Activated T-cell treated with anti-CD3 and anti-CD28 coated beads for 1 hour (primary cell): ENCODE measurements at places on chromosomes 12 and 14.

- DNase-seq, result no peak
Observed at GRCh38 chr12:39440781-39441180, 2.1 kb downstream of the KIF21A start.

DNA sequence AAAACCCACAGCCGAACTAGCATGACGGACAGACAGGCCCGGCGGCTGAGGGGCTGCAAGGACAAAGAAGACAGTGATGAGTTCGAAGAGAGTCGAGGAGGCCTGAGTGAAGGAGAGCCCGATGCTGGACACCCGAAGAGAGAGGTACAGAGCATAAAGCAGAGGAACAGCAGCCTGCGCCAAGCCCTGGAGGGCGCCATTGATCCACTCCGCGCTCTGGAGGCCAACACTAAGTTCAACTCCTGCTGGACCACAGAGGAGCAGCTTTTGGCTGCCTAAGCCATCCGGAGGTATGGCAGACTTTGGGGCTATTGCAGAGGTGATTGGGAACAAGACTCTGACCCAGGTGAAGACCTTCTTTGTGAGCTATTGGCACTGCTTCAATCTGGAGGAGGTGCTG lies 7.8 kb upstream of the PLXNC1 start:
- no peak for DNase-seq

GRCh38 chr14:102652194-102652593 lies 59.7 kb downstream of the RCOR1 start:
- no peak for DNase-seq

DNA sequence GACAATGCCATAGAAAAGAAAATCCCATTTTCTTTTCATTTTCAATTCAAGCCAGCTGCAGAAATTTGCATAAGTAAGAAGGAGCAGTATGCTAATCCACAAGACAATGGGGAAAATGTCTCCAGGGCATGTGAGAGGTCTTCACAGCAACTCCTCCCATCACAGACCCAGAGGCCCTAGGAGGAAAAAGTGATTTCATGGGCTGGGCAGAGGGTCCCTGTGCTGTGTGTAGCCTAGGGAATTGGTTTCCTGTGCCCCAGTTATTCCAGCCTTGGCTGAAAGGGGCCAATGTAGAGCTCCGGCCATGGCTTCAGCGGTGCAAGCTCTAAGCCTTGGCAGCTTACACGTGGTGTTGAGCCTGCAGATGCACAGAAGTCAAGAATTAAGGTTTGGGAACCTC lies 211.4 kb downstream of the CCDC59 start:
- no peak for DNase-seq

- DNase-seq, result no peak
Observed at GRCh38 chr14:50064993-50065392, 51.4 kb downstream of the VCPKMT start.

DNA sequence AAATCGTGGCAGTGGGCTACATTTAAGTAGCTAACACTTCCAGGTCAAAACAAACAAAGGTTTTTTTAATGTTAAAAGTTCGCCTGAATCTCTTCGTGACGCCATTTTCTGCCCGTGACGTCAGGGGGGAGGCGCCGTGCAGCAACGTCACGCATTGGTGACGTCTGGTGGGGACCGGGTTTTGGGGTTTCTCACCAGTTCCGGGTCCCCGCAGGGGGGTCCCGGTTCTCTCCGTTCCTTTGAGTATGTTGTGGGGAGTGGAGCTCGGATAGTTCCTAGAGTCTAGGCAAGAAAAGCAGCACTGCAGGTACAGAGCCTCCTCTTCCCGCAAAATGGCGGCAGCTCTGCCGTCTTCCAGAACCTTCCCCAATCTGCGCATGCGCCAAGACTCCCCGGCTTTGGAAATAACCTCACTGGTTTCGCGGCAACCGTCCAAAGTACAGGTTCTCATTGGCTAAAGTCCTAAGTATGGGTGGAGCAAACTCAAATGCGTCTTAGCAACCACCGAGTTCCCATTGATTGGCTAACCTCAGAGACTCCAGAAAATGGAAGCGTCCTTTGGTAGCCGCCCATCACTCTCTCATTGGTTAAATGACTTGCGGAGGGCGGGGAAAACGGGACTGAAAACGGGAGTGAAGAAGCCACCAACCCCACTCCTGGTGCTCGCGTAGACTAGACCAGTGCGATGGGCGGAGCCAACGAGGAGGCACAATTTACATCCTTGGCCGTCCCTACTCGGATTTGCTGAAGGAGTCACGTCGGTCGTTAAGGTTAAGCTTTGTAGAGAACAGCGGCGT lies at the start of gene RBM23:
Gene RBM23 (minus strand): TSS at position 346 of the 797 bp plus-strand sequence.
- peak; percentile 100 for DNase-seq

GRCh38 chr14:92456215-92457015 lies 57.2 kb upstream of the RIN3 start:
- no peak for DNase-seq

DNA sequence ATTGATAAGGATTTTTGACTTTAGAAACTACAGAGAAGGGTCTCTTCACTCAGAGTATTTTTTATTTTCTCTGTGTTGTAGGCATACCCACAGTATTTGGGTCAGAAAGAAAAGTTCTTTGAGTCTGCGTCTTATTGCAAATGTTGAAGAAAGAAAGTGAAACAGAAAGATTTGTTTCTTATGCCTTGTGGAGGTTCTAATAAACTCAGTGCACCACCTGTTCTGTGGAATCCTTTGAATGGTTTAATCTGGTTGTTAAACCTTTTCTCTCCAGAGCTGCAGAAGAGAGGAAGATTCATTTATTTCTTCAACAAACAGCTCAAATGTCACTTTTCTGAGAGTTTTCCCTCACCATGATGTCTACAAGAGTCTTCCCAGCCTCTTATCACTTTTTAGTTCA lies 146.6 kb upstream of the PLEKHG7 start:
- no peak for DNase-seq

DNA sequence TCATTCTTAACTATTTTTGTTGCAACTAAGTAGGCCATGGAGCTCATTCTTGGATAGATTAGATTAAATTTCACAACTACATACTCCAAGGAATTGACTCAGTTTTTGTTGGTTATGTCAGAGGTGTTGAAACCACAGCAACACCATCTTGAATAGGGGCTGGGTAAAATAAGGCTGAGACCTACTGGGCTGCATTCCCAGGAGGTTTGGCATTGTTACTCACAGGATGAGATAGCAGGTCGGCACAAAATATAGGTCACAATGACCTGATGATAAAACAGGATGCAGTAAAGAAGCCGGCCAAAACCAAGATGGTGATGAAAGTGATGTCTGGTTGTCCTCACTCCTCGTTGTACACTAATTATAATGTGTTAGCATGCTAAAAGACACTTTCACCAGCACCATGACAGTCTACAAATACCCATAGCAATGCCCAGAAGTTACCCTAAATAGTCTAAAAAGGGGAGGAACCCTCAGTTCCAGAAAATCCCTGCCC lies 20.9 kb downstream of the DMAC2L start:
- no peak for DNase-seq

DNA sequence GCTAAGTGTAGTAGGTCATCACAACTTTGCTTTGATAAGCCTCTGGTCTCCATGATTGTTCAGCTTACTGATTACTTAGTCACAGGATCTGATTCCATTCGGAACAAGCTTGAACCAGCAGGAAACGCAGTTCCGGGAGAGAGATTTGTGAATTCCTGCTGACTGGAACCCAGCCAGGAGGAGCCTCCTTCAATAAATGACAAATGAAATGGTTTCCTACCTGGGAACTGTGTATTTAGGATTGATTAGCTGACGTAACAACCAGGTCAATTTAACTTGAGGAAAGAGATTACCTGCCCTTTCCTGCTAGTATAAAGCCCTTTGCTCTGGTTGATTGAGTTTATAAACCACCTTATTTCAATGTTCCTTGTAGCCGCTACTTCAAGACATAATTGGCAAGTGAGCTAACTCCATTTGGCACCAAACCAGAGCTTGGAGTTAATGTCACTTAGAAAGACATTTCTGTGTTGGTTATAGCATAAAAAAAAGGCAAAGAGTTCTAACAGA lies 35.1 kb upstream of the KCNH3 start:
- DNase-seq, result no peak

DNA sequence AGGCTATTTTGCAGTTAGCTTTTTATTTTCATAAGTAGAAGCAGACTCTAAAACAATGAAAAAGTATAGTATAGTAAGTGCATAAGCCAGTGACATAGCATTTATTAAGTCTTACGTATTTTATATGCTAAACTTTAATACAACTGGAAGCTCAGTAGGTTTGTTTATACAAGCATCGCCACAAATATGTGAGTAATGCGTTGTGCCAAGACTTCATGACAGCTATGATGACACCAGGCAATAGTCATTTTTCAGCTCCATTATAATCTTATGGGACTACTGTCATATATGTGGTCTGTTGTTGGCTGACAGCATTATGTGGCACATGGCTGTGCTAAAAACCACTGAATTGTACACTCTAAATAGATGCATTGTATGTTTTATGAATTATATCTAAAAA lies 40.3 kb downstream of the SLC38A2 start:
- DNase-seq, result no peak

DNA sequence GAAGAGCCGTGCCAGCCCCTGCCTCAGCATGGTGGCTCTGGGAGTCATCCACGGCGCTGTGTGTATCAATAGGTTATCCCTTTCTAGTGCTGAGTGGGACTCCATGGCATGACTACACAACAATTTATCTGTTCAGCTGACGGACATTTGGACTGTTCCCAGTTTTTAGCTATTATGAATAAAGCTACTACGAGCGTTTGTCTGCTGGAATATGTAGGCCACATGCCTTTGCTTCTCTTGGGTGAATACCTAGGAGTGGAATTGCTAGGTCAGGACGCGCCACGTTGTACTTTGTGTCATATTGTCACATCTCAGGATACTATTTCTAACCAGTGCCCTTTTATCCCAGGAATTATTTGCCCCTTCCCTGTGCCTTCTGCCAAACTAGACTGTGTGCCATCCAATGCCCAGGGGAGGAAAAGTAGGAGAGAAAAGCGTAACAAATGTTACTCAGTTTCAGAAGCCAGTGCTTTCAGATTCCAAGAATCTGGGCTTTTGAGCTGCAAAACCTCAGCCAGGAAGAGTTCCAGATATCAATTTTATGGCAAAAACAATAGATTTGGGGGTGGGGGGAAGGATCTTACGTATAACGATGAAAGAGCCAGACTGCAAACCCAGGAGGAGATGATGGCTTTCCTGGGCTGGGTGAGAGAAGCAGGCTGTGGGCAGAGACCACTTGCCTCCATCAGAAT lies 62.5 kb upstream of the NCOR2 start:
- no peak for DNase-seq

GRCh38 chr12:43980627-43981191 lies 144.8 kb downstream of the TMEM117 start:
- no peak for DNase-seq

DNA sequence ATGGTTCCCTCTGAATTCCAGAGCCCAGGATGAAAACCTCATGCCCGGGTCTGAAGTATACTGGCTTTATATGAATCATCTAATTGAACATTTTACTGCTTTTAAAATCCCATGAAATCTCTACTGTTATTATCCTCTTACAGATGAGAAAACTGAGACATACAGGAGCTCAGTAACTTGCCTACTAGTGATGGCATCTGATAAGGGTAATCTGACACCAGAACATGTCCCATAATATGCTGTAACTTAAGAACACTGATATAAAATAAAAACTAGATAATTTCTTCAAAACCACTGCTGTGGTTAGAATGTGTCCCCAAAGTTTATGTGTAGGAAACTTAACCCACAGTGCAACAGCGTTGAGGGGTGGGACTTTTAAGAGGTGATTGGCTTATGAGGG lies 219.6 kb upstream of the TMTC1 start:
- DNase-seq, result no peak

DNA sequence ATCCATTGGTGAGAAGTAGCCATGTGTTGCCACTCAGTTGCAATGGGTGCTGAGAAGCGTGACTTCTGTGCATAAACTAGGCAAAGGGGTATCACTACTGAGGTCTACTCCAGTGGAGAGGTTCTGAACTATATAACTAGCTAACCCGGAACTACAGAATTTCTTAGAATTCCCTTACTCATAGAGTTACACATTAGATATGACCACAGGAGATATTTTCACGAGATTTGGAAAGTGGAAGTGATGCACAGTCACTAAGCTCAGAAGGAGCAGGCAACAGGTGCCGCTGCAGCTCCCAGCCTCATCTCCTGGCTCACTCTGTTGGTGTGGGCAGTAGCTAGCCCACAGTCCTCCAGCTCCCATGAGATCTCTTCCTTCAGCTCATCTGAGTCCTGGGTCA lies 136.6 kb downstream of the SSPN start:
- no peak for DNase-seq

DNA sequence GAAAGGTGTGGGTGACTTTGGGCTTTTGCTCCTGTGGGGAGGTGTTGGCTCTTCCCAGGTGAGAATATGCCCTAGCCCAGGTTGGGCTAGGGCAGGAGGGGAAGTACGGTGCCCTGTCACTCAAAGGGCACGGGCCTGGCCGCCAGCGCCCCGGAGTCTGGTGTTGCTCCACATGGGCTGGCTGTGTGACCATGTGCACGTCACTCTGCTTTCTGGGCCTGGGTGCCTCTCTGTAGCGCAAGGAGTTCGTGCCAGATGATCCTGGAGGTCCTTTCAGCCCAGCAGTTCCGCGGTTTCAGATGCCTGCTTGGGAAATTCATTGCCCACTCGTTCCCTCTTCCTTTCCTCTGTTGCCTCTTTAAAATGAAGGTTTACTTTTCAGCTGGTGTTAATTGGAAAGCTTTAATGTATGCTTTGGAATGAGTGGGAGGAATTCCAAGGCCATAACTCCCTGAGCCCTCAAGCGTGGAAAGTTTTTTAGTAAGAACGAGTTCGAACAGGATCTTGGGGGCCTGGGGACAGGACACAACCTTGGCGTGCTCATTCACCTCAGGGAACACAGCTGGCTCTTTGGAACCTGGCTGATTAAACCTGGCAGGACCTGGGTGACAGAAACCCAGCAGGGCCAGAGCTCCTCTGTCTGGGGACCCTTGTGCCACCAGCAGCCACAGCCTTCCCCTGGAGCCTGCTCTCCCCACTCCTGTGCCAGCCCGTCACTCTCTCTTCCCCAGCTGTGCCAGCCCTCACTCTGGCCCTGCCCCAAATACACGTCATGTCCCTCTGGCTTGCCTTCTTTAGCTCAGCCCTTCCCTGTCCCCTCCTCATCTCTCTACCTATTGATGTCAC lies 42.8 kb downstream of the TSPAN9 start:
- DNase-seq, result no peak

DNA sequence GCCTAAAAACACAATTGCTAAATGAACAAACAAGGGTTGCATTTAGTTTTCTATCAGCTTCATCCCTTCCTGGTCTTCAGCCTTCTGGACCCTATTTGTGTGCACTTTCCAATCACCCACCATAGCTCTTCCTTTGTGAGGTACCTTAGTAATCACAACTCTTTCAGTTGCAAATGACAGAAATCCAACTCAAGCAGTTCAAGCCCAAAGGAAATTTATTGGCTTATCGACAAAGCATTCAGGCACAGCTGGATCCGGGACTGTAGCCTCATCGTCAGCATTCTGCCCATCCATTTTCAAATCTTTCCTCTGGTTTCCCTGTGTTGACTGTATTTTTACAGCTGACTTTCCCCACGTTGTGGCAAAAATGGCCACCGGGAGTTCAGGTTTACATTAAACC lies 148.6 kb upstream of the VASH1 start:
- DNase-seq, result no peak

- peak; percentile 2 for DNase-seq
Observed at GRCh38 chr14:52043690-52044089, 25.2 kb downstream of the NID2 start.

- DNase-seq, result no peak
Observed at GRCh38 chr12:25695574-25695973, 142.5 kb upstream of the LMNTD1 start.

GRCh38 chr12:76921891-76922664 lies 43.3 kb upstream of the CSRP2 start:
- no peak for DNase-seq

GRCh38 chr12:31482816-31483215 lies 108.1 kb downstream of the DENND5B start:
- DNase-seq, result no peak
